Fibroblast of lung (primary cell): ENCODE measurements at places on chromosomes 16 and 17.

GRCh38 chr17:30801671-30802070 is 22.8 kb downstream of the CRLF3 start:
- no peak for DNase-seq

- no peak for DNase-seq
These were observed 501 bp upstream of the AP2B1 start for GRCh38 chr17:35586569-35587073.

DNA sequence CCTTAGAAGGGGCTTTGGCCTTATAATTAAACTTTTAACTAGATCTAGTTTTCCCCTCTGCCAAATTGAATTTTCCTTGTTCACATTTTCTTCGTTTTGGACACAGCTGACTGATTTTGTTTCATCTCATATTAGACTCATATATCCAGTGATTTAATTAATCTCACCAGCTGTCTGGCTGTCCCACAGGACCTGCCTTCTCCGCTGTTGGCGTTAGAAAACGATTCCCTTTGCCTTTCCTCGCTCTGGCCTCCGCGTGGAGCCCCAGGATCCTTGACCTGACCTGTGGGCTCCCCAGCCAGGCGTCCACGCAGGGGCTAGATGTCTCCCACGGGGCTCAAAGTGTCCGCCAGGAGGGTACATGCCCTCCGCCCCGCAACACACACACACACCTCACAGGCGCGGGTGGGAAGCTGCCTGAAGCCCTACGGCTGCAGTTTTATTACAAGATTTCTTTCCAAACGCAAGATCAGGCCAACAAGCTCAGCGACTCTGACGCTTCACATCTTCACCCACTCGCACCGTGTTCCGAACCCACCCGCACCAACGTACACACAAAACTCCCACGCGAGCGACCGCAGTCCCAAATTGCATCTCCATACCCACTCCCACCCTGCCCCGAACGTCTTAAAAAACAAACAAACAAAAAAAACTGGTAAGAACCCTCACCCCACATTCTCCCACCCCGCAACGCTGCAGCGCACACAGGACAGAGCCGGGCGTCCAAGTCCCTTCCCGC is 1.1 kb downstream of the RPRML start:
- no peak for DNase-seq

DNA sequence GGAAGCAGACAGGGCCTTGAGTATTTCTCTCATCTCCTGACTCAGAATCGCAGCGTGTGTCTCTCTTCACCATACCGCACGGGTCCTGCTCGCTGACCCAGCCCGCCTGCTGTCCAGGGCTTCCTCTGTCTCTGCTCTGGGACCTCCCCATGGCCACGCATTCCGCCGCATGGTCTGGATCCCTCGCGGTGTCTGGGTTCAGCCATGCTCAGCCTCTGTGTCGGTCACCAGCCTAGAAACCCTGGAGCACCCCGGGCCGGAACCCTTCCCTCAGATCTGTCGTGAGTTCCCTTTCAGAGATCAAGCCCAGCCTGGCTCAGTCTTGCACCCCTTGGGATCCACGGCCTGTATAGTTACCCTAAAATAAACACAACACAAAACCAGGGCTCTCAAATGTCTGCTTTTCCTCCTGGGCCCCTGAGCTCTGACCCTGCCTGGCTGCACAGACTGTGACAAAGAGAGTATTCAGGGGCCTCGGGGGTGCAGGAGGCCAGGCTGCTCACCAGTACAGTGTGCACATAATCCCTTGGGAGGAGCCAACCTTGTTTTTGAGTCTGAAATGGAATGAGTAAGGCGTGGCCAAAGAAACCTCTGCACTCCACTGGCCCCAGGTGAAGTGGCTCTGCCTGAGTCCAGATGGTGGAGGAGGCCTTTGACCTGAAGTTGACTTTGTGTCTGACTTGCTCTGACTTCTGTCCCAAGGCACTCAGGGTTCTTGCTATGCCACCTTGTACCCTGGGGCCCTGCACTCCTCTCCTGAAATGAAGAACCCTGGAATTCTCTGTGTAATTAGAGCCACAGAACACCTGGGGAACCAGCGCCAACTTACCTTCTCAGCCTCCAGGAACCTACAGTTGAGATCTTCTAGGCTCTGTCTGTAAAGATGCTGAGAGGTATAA is 5.8 kb upstream of the SPIRE2 start:
- no peak for DNase-seq

DNA sequence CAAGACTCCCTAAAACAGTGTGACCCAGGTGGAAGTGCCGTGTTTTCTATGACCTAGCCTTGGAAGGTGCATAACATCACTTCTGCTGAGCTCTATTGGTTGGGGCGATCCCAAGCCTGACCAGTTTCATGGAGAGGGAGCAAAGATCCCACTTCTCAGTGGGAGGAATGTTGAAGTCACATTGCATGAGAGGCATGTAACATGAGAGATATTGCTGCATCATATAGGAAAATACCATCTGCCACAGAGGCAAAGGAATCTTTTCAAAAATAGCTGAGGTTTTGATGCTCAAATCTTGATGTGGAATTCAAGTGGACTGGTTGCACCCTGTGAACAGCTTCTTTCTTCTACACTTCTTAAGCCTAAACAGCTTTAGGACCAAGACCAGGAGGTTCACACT is 56.4 kb upstream of the NLRP1 start:
- DNase-seq = no peak

DNA sequence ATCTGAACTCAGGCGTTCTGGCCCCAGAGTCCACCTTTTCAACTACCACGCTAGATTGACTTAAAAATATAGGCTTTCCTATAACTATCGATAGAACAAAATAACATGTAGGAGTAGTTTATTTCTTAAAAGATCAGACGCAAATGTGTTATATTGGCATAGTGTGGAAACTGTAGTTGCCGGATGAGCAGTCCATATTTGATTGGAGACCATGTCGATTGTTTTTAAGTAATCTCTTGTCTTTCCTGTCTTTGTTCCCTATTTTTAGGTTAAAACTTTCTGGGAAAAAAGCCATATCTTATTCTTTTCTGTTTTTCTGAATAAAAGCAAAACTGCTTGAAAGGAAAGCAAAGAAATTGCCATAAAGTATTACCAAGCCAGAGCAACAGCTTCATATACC is 53.1 kb downstream of the GAN start:
- DNase-seq = no peak

DNA sequence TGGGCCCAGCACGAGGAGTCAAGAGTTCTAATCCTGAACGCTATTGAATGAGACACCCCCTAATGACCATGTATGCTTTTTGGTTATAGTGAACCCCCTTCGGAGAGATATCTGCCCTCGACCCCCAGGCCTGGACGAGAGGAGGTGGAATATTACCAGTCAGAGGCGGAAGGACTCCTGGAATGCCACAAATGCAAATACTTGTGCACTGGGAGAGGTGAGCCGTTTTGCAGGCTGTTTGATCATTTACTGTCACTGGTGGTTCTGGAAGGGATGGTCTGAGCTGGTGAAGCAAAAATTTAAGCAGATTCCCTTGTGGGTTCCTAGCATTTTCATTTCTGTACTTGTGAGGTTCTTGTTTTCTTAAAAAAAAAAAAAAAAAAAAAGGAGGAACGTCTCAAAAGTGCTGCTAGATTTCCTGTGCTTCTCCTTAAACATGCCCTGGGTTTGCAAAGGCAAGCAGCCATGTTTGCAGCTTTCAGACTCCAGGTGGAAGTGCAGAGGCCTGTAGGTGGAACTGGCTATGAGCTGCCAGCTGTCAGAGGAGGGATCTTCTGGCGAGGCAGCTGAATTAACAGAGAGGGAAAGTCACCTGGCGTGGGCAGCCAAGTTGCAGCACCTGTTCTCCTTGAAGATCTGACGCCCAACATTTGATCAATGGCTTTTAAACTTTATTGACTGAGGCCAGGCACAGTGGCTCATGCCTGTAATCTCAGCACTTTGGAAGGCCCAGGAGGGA is 3.5 kb downstream of the MARVELD3 start:
- DNase-seq = no peak
